CD4-positive, alpha-beta T cell treated with Interferon gamma for 1 hour (primary cell): ENCODE measurements at places on chromosomes 16 and 17.
A peak's percentile ranks its signal among the peaks of the same experiment; 100 is the strongest.

DNA sequence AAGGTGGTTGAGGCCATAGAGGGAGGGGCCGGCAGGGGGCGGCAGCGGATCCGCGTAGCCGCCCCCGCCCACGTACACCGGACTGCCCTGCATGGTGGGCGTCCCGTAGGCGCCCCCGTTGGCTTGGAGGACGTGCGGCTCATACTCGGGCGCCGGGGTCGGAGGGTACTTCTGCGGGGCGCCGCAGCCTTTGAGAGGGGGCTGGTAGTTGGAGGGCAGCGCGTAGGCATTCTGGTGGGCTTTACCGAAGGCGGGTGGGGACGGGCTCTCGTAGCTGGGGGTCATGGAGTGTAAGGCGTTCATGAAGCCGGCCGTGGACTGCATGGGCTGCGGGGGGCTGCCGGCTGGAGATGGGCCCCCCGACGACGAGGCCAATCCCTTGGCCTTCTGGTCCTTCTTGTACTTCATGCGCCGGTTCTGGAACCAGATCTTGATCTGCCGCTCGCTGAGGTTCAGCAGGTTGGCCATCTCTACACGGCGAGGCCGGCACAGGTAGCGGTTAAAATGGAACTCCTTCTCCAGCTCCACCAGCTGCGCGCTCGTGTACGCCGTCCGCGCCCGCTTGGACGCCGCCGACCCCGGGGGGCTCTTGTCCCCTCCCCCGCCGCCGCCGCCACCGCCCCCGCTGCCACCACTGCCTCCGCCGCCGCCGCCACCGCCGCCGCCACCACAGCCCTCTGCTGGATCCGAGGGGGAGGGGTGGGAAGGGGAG, 5.7 kb upstream of the HOXB2 start:
- DNase-seq = no peak

- DNase-seq = no peak
Measured at GRCh38 chr17:18381158-18381952, 3.8 kb downstream of the EVPLL start.

- DNase-seq = peak; percentile 30
Measured at GRCh38 chr17:7839876-7840261, 5.9 kb downstream of the KDM6B start.

- no peak for DNase-seq
Measured at GRCh38 chr16:68900009-68900408, 56.7 kb downstream of the TANGO6 start.

DNA sequence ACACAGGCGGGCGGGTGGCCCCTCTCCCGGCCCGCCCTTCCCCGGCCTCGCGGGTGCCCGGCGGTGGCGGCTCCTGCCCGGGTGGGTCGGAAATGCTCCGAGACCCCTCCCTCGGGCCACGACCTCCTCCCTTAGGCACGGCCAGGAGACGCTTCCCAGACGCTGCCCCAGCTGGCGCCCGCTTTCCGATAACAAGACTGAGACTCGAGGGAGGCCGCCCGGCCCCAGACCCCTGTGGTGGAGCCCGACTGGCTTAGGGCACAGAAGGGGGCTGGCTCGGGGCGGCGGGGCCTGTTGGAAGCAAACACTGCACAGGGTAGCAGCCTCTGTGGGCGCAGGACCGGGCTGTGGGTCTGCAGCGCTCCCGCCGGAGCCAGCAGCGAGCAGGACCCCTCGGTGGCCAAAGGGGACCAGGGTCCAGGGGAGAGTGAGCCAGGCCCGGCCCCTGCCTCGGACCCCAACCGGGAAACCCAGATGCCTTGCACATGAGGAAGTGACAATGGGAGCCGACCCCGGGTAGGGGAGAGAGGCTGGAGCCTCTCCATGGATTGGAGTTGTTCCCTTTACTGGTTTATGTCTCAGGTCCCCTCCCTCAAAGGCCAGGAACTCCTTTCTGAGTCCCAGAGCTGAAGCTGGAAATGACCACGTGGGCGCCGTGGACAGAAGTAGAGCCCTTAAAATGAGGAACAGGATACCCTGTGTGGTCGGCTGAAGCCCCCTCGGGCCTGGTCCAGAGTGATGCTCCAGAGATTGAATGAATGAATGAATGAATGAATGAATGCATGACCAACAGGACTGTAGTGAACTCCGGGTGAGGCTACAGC, 19.8 kb upstream of the ADCY7 start:
- DNase-seq = no peak

DNA sequence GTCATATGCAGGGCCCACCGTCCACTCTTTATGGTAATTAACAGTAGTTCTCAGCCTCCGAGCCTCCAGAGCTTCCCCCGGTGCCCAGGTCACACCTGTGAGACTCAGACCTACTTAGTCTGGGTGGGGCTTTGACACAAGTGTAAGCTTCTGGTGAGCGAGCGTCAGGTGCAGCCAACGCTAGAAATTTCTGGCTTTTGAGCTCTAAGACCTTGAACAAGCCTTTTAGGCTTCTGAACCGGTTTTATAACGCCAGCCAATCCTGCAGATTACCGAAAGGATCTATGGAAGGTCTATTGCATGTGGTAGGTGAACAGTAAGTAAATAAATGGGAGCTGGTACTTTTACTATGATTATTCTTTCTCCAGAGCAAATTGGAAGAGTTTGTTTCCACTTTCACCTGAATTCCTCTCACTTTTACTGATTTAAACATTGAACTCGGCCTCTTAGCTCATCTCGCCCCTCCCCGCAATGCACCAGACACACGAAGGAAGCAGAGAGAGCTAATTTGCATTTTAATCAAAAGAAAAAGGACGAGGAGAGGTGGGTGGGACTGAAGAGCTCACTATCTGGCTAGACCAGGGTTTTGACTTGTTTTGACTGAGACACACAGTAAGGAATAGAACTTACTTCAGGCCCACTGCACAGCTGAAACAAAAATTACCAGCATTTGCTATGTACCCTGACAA, 47.1 kb downstream of the ABAT start:
- no peak for DNase-seq

DNA sequence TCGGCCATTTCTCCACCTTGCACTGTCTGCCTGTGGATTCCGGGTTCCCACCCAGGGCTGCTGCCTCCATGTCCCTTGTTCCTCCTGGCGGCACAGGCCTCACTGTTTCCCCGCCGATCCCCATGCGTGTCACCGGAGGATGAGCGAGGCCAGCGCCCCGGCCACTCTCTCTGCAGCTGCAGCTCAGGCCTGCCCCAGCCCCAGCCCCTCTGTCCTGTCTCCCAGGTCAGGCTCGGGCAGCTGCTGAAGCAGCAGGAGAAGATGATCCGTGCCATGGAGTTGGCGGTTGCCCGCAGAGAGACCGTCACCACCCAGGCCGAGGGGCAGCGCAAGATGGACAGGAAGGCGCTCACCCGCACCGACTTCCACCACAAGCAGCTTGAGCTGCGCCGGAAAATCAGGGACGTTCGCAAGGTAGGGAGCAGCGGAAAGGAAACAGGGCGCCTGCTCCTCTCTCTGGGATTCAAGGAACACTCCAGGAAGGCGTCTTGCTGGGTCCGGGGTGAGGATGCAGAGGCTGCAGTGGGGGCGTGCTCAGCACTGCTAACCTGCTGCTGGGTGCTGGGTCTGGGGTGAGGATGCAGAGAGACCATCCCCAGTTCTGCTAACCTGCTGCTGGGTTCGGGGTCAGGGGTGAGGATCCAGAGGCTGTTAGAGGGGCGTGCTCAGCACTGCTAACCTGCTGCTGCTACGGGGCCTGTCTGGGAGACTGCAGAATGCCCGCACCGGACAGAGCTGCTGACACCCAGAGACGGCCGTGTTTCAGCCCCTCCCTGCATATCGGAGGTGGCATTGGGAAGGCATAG, 6.1 kb upstream of the GAA start:
- DNase-seq = no peak

DNA sequence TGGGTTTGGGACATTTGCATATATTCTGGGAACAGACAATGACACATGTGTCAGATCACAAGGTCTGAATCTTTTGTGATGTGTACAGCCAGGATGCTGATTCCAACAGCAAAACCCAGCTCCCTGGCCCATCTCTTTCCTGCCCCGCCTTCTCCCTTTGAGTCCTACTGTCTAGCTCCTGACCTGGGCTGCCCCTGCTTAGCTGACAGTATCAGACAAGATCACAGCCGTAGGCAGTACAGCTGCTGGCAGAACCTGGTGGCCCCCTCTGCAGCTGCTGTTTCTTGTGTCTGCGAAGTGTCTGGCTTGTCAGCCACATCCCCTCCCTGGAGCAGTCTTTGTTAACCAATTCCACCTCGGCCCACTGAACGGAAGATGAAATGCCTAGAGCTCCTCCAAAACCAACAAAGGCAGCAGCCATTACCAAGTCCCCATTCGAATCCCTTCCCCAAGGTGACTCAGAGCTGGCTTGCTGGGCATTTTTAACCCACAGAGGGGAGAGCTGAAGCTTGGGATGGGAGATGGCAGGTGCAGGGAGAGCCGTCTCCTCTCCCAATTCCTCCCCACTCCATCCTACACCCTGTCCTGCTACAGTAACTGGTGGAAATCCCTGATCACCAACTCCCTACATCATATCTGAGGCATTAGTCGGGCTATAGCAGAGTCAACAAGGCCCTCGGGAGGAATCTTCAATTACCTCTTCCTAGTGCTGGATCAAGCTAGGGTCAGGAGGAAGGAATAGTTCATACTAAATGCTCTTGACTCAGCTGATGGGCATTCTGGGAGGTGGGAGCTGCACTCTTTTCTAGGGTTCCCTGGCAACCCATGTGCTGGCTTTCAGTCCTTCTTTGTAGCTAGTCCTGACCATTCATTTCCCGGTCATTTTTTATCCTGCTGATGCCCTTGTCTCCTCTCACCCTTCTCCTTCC, 5.8 kb downstream of the PIPOX start:
- no peak for DNase-seq

- DNase-seq = no peak
Measured at GRCh38 chr17:12712415-12712814, 46.7 kb downstream of the MYOCD start.

GRCh38 chr16:2236337-2237101, at the start of gene DNASE1L2:
TSS of gene DNASE1L2 (plus strand) at chr16:2236444. CDS start at chr16:2236817, 373 bp downstream.
- DNase-seq = no peak

DNA sequence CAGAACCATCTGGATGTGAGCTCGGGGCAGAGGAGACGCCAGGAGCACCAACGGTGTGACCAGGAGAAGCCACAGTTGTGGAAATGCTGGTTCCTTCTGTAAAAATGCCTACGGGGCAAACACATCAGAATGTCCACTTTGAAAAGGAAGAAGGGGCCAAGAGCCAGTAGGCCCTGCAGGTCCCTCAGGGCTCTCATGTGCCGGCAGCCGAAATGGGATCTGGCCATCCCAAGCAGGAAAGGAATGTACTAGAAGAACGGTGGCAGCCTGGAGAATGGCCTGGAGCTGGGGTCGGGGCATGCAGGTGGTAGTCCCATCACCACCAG, 162.1 kb upstream of the PLCG2 start:
- DNase-seq = no peak

GRCh38 chr17:77503916-77504651, 363.3 kb downstream of the SEC14L1 start:
- DNase-seq = no peak

- no peak for DNase-seq
Measured at GRCh38 chr16:65538976-65539375, 417.1 kb upstream of the CDH11 start.

GRCh38 chr16:82761858-82762257, 135.1 kb downstream of the CDH13 start:
- no peak for DNase-seq

DNA sequence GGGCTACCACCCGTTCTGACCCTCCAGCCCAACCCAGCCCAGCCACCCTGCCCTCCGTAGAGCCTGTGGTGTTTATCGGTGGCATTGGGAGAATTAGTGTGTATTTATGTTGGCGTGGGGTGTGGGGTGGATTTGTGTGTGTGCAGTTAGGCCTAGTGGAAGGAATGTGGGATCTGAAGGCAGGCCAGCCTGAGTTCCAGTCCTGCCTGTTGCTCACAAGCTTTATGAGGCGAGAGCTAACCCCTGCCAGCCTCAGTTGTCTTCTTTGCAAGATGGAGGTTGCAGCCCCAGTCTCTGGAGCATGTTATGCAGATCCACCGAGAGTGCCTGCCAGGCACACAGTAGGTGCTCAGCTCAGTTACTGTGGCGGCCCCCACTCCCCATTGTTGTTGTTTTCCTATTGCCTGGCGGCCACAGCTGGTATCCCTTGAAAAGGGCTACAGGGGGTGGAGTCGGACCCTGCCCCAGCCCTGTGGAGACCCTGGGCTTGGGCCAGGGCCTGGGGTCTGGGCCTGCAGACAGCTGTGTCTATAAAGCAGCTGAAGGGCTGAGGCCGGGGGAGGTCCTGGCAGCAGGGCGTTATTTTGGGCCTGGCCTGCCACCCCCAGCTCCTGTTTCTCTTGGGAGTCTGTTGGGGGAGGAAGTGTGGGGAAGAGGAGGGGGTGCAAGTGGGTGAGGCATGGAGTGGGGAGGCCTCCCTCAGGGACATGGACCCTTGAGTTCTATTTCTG, 5.1 kb downstream of the ERBB2 start:
- DNase-seq = no peak

GRCh38 chr16:57089406-57089805, 3.0 kb upstream of the CPNE2 start:
- no peak for DNase-seq

- no peak for DNase-seq
Measured at GRCh38 chr17:46190763-46191162, 2.5 kb downstream of the KANSL1 start.

GRCh38 chr17:57629470-57629869, 115.6 kb downstream of the CCDC182 start:
- DNase-seq = peak; percentile 55

GRCh38 chr17:19753051-19753509, 5.0 kb upstream of the ALDH3A1 start:
- DNase-seq = peak; percentile 53

DNA sequence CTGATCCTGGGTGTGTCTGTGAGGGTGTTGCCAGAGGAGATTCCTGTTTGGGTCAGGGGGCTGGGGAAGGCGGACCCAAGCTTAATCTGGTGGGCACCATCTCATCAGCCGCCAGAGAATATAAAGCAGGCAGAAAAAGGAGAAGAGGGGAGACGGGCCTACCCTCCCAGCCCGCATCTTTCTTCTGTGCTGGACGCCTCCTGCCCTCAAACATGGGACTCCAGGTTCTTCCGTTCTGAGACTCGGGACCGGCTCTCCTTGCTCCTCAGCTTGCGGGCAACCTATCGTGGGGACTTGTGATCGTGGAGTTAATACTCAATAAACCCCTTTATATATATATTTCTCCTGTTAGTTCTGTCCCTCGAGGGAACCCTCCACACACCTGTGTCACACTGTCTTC, 64.5 kb downstream of the LMF1 start:
- no peak for DNase-seq

GRCh38 chr17:12256380-12256995, 235.8 kb downstream of the MAP2K4 start:
- DNase-seq = no peak

DNA sequence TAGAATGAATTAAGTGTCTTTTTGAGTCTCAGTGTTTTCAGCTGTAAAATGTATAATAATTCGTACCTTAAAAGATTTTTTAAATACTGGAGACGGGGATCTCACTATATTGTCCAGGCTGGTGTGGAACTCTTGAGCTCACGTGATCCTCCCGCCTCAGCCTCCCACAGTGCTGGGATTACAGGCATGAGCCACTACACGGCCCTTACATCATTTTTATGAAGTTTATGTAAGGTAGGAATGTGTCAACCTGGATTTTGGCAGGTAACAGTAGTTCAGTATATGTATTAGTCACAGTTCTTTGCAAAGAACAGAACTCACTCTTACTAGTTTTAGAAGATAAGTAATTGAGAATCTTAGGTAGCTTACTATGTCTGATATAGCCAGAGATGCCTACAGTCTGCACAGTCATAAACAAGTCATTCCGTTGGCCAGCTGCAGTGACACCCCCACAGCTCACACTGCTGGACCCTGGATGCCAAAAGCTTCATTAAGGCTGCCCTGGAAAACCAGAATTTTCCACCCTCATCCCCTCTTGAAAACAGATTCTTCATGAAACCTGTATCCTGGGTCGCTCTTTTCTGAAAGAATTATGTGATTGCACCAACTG, 583 bp upstream of the COX6A2 start:
- DNase-seq = no peak

GRCh38 chr17:64938290-64938689, 19.0 kb upstream of the LRRC37A3 start:
- DNase-seq = no peak
